ENCODE measurements at places on chromosomes 4 and X.

- DNase-seq: no peak
Measured at GRCh38 chr4:84780719-84781118, 185.8 kb downstream of the WDFY3 start.

DNA sequence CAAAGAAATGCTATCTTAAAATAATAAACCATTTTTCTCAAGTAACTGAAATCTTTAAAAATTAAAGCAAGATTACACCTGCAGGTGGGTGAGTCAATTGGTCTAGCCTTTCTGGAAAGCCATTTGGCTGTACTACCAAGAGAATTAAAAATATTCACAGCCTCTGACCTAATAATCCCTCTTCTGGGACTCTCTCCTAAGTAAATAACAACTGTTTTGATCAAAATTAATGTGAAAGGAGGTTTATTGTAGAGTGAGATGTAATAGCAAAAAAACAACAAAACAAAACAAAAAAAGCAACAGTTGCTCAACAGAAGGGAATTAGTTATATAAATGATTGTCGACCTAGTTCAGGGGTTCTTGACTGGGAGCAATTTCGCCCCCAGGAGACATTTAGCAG lies 89.0 kb downstream of the GEMIN8 start:
- DNase-seq: no peak

GRCh38 chr4:55807556-55807955 lies 12.0 kb upstream of the EXOC1L start:
- DNase-seq: no peak

GRCh38 chrX:150575419-150575814 lies 7.0 kb downstream of the MTM1 start:
- DNase-seq: peak; percentile 47

DNA sequence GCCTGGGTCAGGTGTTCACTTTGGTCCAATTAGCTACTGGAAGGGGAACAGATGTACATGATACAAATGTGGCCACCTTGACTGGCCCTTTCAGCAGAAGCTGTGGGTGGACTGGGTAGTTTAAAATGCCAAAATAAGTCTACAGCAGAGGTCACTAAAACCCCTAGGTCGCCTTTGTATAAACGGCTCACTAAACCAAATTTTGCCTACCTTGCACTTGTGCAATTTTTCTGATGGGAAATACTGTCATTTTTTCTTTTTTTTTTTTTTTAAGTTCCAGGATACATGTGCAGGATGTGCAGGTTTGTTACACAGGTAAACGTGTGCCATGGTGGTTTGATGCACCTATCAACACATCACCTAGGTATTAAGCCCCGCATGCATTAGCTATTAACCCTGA lies 109.8 kb downstream of the EGF start:
- DNase-seq: no peak

DNA sequence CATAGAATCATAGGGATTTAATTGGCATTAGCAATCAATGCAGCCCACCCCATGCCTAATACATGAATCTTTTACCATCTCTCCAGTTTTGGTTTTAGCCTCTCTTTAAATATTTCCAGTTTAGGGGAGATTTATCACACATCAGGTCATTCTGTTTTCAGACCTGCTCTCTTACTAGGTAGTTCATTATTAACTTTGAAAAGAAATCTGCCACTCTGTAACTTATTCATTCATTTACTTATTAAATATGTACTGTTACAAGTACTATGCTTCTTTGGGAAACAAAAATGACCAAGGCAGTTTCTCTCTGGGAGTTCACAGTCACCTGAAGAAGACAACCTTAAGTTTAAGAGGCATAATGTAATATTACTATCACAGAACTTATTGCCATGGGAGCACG lies 62.1 kb downstream of the USO1 start:
- DNase-seq: no peak

DNA sequence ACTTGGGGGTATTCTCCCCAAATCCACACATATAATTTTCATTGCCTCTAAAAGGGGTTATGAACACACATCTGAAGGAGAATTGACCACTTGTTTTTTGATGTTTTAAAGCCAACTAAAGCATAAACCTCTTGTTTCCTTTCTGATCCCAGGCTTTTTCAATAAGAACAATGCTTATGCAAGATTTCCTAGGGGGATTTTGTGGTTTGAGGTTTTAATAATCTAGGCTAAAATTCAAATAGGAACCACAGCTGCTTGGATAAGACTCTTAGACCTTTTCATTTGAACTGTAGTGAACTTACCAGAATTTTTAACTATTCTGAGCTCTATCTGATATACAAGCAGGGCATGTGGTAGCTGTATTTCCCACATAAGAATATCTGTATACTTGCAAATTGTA lies 651.1 kb downstream of the ANKRD50 start:
- no peak for DNase-seq

DNA sequence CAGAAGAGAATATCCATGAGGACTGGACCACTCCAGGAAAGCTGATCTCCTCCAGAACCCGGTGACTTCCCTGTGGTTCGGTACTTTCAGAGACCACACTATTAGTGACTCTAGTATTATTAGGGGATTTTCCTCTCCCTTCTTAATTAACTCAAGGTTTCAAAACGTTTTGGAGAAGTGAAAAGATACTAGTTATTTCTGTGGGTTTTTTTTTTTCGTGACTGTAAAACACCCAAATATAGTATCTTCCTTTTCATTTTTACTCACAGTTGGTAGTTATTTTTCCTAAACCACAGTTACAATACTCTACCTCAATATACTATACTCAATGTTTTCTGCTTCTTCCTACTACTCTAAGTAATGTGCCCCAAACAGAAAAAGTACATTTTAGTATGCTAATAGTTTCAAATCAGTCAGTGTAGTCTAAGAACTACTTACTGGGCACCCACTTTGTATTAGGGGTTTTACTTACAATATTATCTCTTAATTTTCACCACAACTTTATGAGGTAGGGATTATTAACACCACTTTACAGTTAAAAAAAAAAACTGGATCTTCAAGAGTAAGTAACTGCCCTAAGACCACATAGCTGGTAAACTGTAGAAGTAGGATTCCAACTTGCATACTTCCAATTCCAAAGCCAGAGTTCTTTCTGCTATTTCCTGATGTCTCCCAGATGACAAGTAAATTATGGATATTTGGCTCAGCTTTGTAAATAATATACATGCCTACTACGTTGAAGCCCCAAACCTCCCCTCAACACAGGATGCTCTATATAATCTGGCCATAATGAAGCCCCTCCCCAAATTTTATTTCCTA lies 45.0 kb downstream of the SLC9A7 start:
- DNase-seq: no peak

- DNase-seq: no peak
Measured at GRCh38 chr4:171629182-171629581, 184.0 kb upstream of the GALNTL6 start.

DNA sequence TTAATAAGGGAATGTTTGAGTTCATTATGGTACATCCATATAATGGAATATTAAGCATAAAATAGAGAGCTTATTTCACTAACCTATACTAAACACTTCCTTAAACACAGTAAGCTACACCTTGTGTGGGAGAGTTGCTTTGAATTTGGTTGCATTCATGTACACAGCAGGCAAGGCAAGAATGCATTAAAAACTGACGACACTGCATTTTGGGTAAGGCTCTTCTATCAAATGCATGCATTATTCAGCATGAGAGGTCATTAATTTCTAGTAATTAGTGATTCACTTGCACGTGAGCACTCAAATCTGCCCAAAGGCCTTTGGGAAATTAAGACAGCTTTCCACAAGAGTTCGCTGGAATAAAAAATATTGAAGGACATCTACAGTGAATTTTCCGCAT lies 8.8 kb upstream of the C1GALT1C1 start:
- no peak for DNase-seq

GRCh38 chrX:118346258-118347094 lies 570 bp downstream of the WDR44 start:
- DNase-seq: peak; percentile 54

DNA sequence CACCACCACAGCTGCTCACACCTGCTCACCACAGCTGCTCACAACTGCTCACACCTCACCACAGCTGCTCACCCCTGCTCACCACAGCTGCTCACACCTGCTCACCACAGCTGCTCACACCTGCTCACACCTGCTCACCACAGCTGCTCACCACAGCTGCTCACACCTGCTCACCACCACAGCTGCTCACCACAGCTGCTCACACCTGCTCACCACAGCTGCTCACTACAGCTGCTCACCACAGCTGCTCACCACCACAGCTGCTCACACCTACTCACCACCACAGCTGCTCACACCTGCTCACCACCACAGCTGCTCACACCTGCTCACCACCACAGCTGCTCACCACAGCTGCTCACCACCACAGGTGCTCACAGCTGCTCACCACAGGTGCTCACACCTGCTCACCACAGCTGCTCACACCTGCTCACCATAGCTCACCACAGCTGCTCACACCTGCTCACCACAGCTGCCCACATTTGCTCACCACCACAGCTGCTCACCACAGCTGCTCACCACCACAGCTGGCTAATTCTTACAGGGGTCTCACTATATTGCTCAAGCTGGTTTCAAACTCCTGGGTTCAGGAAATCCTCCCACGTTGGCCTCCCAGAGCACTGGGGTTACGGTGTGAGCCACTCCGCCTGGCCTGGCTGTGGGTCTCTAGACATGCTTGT lies 30.4 kb upstream of the CPLX1 start:
- DNase-seq: no peak

DNA sequence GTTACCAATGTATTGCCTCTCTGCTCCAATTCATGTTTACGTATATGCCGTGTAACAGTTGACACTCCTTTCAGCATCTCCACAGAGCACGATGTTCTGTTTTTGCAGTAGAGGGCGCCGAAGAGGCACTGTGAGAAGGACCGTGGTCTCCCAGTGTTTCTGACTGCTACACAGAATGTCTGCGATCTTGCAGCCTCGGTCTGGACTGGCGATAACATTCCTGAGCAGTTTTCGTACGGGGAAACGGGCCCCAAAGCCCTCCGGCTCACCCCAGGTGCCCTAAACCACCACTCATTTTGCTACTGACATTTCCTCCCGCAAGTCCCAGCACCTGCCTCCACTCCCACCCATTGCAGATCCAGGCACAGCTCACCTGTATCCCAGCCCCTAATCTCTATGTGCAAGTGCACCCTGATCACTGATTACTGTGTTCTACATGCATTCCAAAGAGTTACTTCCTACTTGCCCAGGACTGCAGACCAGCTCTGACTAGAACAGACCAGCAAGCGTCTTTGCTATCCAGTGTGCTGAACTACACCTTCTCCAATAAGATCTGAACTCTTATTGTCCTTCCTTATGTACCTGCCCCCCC lies 12.4 kb upstream of the NFXL1 start:
- DNase-seq: peak; percentile 54

- no peak for DNase-seq
Measured at GRCh38 chr4:118751629-118752323, 66.6 kb downstream of the METTL14 start.

DNA sequence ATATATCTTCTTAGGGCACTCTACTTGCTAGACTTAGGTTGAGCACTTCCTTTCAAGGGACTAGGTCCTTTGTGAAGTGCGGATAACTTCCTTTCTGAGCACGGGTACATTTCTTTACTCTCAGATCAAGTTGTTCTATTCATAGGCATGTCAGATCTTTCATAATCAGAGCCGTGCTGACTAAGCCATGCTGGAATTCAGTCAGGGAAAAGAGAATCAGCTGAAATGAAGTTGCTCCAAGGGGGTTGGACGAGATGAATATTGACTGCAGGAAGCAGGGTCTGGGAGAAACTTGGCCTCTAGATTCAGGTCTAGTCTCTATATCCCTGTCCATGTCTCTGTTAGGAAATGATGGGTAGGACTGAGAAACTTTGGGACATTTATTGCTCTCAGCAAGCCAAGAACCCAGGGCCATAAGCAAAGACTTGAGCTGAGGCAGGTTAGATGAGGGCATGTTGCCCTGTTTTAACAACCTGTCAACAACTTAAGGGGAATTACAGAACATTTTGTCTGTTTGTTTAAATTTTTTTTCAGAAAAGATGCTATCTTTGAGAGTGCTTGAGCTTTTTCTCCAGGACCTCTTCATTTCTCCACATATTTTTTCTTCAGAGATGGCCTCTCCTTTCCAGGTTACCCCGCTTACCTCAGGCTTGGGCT lies 28.3 kb downstream of the AREG start:
- no peak for DNase-seq

DNA sequence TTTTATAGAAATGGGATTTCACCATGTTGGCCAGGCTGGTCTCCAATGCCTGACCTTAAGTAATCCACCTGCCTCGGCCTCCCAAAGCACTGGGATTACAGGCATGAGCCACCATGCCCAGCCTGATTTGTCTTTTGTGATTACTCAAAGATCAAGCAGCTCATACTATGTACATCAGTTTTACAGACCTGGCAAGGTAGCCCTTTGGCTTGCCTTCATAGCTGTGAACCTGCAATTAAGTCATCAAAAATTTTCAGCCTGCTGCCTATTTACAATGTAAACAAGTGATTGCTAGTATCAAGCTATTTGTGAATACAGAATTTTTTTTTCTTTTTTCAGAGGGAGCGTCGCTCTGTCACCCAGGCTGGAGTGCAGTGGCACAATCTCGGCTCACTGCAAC lies 46.2 kb downstream of the GSX2 start:
- DNase-seq: no peak

GRCh38 chr4:163623787-163624186 lies 129.3 kb downstream of the TMA16 start:
- DNase-seq: no peak

GRCh38 chr4:57211131-57211530 lies 100.9 kb upstream of the IGFBP7 start:
- DNase-seq: no peak

DNA sequence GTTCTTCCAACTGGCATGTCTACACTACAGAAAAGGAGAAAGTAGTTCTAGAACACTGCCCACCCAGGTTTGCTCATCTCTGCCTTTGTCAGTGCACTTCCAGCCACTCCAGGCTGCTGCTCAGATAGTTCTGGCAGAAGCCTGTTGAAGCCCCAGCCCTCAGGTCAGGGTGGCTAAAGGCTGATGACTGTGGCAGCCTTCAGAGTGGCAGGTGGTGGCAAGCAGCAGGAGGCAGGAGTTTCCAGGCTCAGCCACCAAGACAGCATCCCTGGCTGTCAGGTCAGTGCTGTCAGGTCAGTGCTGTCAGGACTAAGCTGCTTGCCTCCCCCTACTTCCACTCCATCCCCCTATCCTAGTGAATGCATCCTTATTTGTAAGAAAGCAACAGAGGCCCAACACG lies 100.4 kb downstream of the MAMLD1 start:
- no peak for DNase-seq

DNA sequence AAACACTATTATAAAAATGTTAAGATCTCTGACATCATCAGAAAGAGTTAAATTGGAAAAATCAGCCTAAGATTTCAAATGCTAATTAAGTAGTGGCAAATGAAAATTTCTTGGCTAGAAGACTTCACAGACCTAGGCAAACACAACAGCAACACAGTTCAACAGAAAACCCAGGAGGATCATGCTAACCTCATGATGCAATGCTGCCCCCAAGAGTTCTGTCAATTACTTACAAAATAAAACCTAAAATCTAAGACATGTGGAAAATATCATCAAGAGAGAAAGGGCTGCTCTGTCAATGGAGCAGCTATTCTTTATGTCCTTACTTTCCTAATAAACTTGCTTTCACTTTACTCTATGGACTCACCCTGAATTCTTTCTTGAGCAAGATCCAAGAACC lies 21.0 kb downstream of the S100G start:
- peak; percentile 1 for DNase-seq

GRCh38 chr4:151522866-151523519 lies 114.0 kb downstream of the FHIP1A start:
- no peak for DNase-seq
